ENCODE measurements at places on chromosomes 12 and 14.

DNA sequence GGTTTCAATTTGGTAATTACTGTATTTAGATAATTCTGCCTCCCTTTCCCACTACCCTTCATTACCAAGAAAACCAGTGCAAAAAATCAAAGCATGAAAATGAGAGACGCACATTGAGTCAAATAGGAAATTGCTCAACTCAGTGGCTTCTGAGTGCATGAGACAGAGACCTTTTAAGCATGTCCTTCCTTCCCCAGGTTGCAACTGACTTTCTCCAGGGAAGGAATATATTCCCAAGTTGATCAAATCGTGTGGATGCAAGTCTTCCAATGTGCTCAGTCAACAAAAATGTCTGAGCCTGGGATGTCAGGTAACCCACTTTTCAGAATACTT lies 12.9 kb downstream of the BMP4 start:
- DNase-seq: no peak

- peak; percentile 54 for DNase-seq
These were observed 37.6 kb downstream of the RTRAF start for GRCh38 chr14:52026901-52027300.

- peak; percentile 28 for DNase-seq
These were observed 19.1 kb downstream of the BBOF1 start for GRCh38 chr14:74038020-74038859.

- no peak for DNase-seq
These were observed 2.8 kb upstream of the KCNH3 start for GRCh38 chr12:49535921-49536525.

- no peak for DNase-seq
These were observed 7.8 kb downstream of the IRAK3 start for GRCh38 chr12:66196806-66197205.

DNA sequence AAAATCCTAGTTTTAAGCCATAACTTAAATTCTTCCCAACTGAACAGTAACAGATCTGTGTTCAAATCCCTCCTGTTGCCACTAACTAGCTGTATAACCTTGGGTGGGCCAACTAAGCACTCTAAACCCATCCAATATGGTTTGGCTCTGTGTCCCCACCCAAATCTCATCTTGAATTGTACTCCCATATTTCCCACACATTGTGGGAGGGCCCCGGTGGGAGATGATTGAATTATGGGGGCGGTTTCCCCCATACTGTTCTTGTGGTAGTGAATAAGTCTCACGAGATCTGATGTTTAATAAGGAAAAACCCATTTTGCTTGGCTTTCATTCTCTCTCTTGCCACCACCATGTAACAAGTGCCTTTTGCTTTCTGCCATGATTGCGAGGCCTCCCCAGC lies 1.2 kb upstream of the KRT4 start:
- DNase-seq: no peak

GRCh38 chr14:50397390-50398188 lies 908 bp upstream of the CDKL1 start:
- no peak for DNase-seq

DNA sequence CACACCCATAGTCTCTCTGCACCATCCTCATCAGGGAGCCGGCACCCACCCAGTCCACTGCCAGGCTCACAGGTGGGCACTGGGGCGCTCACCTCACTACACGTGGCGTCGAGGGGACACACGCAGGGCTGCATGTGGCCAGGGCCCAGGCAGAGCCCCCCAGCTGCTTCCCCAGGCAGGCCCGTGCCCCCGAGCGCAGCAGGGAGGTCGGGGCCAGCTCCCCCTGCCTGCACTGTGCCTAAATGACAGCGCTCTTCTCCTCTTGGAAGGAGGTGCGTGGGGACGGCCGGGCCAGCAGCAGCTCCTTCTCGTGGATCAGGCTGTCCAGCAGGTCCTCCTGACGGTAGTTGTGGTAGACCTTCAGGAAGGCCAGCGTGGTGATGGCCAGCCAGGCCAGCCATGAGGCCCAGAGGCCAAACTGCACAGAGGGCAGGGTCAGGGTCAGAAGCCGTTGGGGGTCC lies 11.3 kb downstream of the TMEM179 start:
- DNase-seq: no peak

DNA sequence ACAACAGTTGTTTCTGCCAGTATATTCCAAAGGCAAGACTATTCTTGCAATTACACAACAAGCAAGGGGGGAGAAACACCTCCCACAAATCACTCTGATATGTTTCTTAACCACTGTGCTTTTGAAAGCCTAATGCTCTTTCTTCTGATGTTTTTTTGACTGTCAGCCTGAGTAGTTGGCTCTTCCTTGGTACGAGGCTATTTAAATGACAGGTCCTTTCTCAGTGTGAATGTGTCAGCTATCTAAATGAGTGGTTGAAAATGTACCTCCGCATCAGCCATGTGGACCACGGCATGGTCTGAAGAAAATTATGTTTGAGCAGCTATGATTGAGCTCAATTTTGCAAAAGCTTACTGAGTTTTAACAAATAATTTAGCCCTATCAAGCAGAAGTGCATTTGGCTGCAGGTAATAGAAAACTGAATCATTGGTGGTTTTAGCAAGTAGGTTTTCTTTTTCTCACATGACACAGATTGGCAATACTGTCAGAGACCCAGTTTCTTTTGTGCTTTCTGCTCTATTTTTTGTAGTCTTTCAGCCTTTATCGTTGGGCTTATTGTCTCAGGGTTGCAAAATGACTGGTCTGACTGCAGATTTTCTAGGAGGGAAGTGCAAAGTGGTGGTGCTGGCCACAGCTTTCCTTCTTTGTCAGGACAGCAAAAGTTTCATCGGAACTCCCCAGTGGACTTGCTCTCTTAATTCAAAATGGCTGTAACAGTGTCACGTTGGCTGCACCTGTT lies 162.8 kb downstream of the RGS6 start:
- DNase-seq: no peak

DNA sequence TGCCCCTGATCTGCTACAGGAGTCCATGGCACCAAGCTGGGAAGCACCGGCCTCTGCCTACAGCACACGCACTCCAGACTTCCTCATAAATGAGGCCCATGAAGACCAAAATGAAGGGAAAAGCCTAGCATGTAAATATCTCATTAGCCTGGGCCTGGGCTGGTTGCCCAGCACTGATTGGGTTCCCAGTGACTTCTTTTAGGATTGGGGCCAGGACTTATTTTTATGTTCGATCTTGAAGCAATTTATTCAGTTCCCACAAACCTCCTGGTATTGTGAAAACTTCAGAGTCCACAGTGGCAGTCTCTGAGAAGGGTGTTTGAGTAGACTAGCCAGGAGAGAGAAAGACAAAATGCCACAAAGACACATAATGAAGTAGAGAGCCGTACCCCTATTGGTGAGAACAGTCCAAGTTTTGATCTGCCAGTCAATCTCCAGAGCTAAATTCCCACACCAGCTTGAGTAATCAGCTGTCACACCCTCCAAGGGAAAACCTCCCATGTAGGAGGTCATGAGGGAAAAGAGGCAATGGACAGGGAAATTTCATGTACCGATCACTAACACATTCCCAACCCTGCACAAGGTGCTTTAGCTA lies 78.2 kb downstream of the PHLDA1 start:
- DNase-seq: no peak
